ENCODE measurements at places on chromosomes 13 and 19. TPM values are rescaled to one million over a fixed set of nuclear protein-coding genes. Genes with fewer than 3 reads are reported as not detected.

ZNF547 gene
- 2.8 TPM for total RNA-seq

ZNF578 gene
- total RNA-seq: 4.9 TPM

TMEM150B gene
- 0.36 TPM for total RNA-seq

IGFL4 gene
- not detected for total RNA-seq

PRODH2 gene
- not detected for total RNA-seq

UGGT2 gene
- 30.7 TPM for total RNA-seq

SPIB gene
- not detected for total RNA-seq

TSEN34 gene
- 47.3 TPM for total RNA-seq

IZUMO4 gene
- 4.5 TPM for total RNA-seq

NLRP7 gene
- not detected for total RNA-seq

GIPR gene
- total RNA-seq: not detected

TYROBP gene
- total RNA-seq: 25.8 TPM

FAM216B gene
- total RNA-seq: 1.6 TPM

RASIP1 gene
- 13.2 TPM for total RNA-seq

SLAIN1 gene
- 7.7 TPM for total RNA-seq

NACC1 gene
- total RNA-seq: 15.9 TPM

LILRB3 gene
- total RNA-seq: 2.5 TPM

GNA15 gene
- 1.2 TPM for total RNA-seq

KCNC3 gene
- 0.72 TPM for total RNA-seq

LPAR2 gene
- 17.0 TPM for total RNA-seq

PLEKHA4 gene
- 96.0 TPM for total RNA-seq

ZFP28 gene
- total RNA-seq: 14.5 TPM

PLPP2 gene
- total RNA-seq: 3.0 TPM

DIAPH3 gene
- total RNA-seq: 0.87 TPM

TMEM238 gene
- 2.5 TPM for total RNA-seq

PLVAP gene
- 22.7 TPM for total RNA-seq

ZNF729 gene
- total RNA-seq: not detected

ZNF154 gene
- total RNA-seq: 4.7 TPM

MCF2L gene
- 10.7 TPM for total RNA-seq

SF3A2 gene
- total RNA-seq: 38.6 TPM

ZNF626 gene
- 30.5 TPM for total RNA-seq

SLC7A9 gene
- total RNA-seq: 0.64 TPM

CEACAM20 gene
- not detected for total RNA-seq

NCAN gene
- not detected for total RNA-seq

KLK12 gene
- total RNA-seq: not detected

VSTM1 gene
- total RNA-seq: not detected

FFAR2 gene
- total RNA-seq: not detected

OR4F17 gene
- not detected for total RNA-seq

CEP89 gene
- total RNA-seq: 23.1 TPM

THSD8 gene
- total RNA-seq: 3.8 TPM

Measured in ovary (tissue), 10 donors.